K562 (cell line): ENCODE measurements at places on chromosomes 13 and 19. TPM values are rescaled to one million over a fixed set of nuclear protein-coding genes. Genes with fewer than 3 reads are reported as not detected.
A peak's percentile ranks its signal among the peaks of the same experiment; 100 is the strongest.

DNA sequence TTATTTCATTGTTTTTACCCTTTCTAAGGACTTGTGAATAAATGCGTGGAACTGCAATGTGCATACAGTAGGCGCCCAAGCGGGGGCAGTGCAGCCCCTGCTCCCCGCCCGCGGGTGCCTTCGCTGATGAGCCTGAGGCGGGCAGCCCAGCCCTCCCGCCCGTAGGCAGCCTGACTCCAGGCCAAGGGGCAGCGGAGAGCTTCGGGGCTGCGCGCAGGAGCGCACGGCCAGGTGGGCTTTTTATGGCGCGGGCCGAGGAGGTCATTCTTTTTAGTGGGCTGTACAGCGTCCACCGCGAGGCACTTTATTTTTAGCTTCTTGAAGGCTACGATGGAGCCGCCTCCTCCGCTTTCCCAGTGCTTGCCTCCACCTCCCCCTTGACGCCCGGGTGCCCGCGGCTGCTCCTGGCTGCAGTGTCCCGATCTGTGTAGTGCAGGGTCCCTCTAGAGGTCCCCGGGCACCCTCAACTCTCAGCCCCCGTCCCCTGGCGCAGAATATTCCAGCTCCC, 60.5 kb downstream of the CCNE1 start:
- H3K4me1 ChIP-seq: peaks cover 22% of the 10 kb centered on the region
- peak; percentile 60 for DNase-seq
- H3K27ac ChIP-seq: no peak overlapping the region
- H3K4me3 ChIP-seq: no peak overlapping the region
- H3K36me3 ChIP-seq: no peaks in the 10 kb centered on the region

- peaks cover 31% of the 10 kb centered on the region; the same call in 2 of the 3 replicates for H3K36me3 ChIP-seq
- H3K27ac ChIP-seq: no peak overlapping the region
- H3K27me3 ChIP-seq: no peaks in the 10 kb centered on the region
- peaks cover 9% of the 10 kb centered on the region; the same call in 2 of the 3 replicates for H3K4me1 ChIP-seq
- no peak for DNase-seq
Measured at GRCh38 chr13:113511361-113511760, 20.9 kb upstream of the DCUN1D2 start.

GRCh38 chr13:73973156-73973555, 161.0 kb downstream of the KLF12 start:
- H3K4me3 ChIP-seq: no peak overlapping the region
- H3K27ac ChIP-seq: no peak overlapping the region
- no peaks in the 10 kb centered on the region for H3K4me1 ChIP-seq
- DNase-seq: no peak

The OR7C1 gene
- 0.16 TPM in 1 of 2 replicates, not detected in the other for total RNA-seq

The GRK1 gene
- total RNA-seq: not detected in 2 replicates

GRCh38 chr13:80313668-80314256, 27.2 kb downstream of the SPRY2 start:
- no peaks in the 10 kb centered on the region for H3K27me3 ChIP-seq
- H3K4me3 ChIP-seq: no peak overlapping the region
- no peak for DNase-seq
- H3K36me3 ChIP-seq: no peaks in the 10 kb centered on the region
- H3K4me1 ChIP-seq: no peaks in the 10 kb centered on the region

DNA sequence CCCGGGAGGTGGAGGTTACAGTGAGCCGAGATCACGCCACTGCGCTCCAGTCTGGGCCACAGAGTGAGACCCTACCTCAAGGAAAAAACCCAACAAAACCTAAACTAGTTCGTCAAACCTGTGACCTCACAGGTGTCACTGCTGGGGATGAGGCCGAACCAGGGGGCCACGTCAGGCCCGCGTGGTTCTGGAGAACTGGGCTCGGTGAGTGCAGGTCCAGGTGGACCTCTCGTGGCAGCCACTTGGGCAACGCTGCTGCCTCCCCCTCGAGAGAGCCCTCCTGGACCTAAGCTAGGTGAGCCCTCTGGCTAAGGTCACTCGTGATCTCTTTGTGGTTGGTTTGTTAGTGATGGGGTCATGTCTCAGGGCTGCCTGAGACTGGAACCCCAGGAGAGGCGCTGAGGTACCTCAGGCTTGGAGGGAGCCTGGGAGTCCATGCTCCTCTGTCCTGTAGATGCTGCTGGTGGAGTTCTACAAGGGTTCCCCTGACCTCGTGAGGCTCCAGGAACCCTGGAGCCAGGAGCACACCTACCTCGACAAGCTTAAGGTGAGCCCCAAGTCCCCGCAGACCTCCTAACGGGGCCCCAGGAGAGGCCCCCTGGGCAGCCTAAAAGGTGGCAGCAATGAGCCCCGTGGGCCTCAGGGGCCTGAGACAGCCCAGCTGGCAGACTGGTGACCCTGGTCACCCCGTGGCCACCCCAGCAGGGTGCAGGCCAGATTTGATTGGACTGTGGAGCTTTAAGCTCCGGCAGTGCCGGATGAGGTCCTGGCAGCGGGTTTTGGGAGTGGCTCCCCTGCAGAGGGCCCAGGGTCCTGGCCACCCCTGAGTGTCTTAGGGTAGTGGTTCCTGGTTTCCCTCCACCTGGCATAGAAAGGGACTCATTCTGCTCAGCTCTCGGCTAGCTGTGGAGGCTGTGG, 15.6 kb downstream of the MPND start:
- peaks cover 66% of the 10 kb centered on the region; the same call in 2 of the 3 replicates for H3K36me3 ChIP-seq
- no peaks in the 10 kb centered on the region for H3K4me1 ChIP-seq
- no peaks in the 10 kb centered on the region for H3K27me3 ChIP-seq
- no peak overlapping the region for H3K4me3 ChIP-seq
- no peak for DNase-seq

GRCh38 chr13:46666727-46667456, 113.9 kb downstream of the LRCH1 start:
- H3K27me3 ChIP-seq: no peaks in the 10 kb centered on the region
- no peak overlapping the region for H3K27ac ChIP-seq
- H3K4me3 ChIP-seq: no peak overlapping the region

GRCh38 chr19:49774969-49775368, 8.2 kb downstream of the AP2A1 start:
- H3K27me3 ChIP-seq: no peaks in the 10 kb centered on the region
- peak overlapping the region; percentile 69; the same call in 2 of the 3 replicates for H3K27ac ChIP-seq
- no peak overlapping the region for H3K4me3 ChIP-seq
- no peak for DNase-seq

DNA sequence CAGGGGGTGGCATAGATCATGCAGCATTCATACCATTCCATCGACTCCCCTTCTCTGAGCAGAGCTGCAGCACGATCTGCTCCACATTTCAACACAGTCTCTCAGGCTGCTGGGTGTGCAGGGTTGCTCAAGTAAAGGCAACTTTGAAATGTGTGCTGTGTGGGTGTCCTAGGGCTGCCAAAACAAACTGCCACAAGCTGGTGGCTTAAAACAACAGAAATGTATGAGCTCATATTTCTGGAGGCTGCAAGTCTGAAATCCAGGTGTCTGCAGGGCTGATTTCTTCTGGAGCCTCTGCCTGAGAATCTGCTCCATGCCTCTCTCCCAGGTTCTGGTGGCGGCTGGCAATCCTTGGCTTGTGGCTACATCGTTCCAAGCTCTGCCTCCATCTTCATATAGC, 63.7 kb upstream of the WDFY2 start:
- no peaks in the 10 kb centered on the region for H3K27me3 ChIP-seq
- H3K27ac ChIP-seq: no peak overlapping the region
- H3K4me1 ChIP-seq: no peaks in the 10 kb centered on the region; the same call in 1 of the 2 replicates
- no peaks in the 10 kb centered on the region for H3K36me3 ChIP-seq
- DNase-seq: no peak
